ENCODE measurements at places on chromosomes 11 and 22.
A peak's percentile ranks its signal among the peaks of the same experiment; 100 is the strongest.

DNA sequence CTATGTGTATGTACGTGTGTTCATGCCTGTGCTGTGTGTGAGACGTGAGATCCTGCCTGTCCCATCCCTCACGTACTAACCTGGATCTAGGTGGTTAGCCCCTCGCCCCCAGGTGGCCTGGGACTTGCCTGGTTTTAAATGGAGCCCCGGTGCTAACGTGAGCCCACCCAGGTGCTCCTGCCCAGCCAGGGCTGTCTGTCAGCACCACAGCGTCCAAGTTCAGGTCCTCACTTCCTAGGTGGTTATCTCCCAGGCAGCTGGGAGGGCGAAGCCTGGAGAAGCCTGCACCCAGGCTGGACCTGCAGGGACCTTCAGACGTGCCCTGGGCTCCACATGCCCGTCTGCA is 86.0 kb downstream of the KCNQ1 start:
- DNase-seq: no peak

DNA sequence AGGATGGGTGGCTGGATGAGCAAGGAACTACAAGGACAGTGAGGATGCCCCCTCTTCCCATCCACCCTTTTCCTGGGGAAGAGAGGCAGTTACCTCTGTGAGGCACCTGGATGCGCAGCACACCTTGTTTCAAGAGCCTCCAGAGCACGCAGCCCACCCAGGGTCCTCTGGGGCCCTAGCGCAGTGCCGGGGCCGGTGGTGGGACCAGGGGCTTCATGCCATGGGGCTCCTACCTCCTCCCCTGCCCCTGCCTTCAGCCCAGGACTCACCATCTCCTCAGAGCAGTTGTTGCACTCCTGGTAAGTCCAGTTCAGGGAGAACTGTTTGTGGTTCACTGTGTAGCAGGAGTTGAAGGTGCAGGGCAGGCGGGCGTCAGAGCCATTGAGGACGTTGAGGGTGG is 8.1 kb downstream of the SCN2B start:
- no peak for DNase-seq

- DNase-seq: no peak
These were observed 69.7 kb downstream of the NELL1 start for GRCh38 chr11:20739107-20739506.

- peak; percentile 70 for DNase-seq
These were observed 56.9 kb downstream of the PACS1 start for GRCh38 chr11:66126808-66127555.

DNA sequence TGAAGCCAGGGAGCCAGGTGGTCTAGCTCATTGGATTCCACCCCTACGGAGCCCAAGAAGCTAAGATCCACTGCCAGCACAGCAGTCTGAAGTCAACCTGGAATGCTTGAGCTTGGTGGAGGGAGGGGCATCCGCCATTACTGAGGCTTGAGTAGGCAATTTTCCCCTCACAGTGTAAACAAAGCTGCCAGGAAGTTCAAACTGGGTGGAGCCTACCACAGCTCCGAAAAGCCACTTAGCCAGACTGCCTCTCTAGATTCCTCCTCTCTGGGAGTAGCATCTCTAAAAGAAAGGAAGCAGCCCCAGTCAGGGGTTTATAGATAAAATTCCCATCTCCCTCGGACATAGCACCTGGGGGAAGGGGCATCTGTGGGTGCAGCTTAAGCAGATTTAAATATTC is 620.3 kb downstream of the NELL1 start:
- DNase-seq: no peak

DNA sequence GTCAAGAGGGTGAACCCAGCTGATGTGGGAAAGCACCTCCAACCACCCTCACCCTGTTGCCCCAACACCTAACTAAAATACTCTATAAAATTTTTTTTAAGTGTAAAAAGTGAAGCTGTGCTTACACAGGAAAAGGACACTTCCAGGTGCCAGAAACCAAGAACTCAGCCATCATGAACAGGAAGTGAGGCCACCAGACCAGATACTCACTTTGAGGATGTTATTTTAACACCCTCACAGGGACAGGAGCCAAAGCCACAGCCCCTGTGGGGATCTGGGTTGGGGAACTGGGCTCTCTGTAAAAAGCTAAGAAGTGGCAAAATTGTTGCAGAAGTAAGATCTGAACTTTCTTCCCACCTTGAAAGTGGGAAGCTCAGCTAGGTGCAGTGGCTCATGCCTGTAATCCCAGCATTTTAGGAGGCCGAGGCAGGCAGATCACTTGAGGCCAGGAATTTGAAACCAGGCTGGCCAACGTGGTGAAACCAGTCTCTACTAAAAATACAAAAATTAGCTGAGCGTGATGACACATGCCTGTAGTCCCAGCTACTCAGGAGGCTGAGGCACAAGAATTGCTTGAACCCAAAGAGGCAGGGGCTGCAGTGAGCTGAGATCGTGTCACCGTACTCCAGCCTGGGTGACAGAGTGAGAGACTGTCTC is 3.8 kb downstream of the RSPH14 start:
- DNase-seq: peak; percentile 14

- DNase-seq: no peak
These were observed 1.6 kb downstream of the NELL1 start for GRCh38 chr11:20670932-20671403.
